ENCODE measurements at places on chromosomes 12 and 14. TPM values are rescaled to one million over a fixed set of nuclear protein-coding genes. Genes with fewer than 3 reads are reported as not detected.
A peak's percentile ranks its signal among the peaks of the same experiment; 100 is the strongest.

DNA sequence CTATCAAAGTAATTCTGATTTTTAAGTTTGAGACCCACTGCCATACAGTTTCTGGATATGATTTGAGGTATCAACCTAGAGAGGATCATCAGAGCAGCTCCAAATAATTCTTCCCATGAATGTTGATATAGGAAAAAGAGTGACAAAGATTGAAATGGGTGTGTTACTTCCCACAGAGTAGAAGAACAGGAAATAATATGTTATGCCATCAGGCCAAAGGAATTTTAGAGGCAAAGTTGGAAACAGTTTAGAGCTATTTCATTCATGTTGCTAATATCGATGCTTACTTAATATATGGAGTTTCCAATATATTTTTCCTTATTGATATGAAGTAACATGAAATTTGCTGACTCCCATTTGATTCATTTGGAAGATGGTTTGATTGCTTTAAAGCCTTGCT is 8.9 kb upstream of the MSRB3 start:
- peak; percentile 40 for DNase-seq

DNA sequence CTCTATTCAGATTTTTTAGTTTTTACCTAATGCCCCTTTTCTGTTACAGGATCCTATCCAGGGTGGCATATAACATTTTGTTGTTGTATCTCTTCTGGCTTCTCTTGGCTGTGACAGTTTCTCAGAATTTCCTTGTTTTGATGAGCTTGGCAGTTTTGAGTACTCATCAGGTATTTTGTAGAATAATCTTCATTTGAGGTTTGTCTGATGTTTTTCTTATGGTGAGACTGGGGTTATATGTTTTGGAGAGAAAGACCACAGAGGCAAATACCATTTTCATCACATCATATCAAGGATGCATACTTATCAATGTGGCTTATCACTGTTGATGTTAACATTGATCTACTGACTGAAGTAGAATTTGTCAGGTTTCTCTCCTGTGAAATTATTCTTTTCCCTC is 14.0 kb upstream of the LYZ start:
- no peak for DNase-seq

GRCh38 chr12:52828591-52829021 is 5.5 kb downstream of the KRT79 start:
- no peak for DNase-seq

Gene PLA2G1B
- total RNA-seq, result not detected

GRCh38 chr14:68377006-68377405 is 415.9 kb downstream of the ZFP36L1 start:
- no peak for DNase-seq

- DNase-seq, result no peak
Observed at GRCh38 chr14:44370727-44371126, 136.4 kb downstream of the FSCB start.

Gene COX8C
- not detected for total RNA-seq

Gene ETNK1
- total RNA-seq, result 28.4 TPM

DNA sequence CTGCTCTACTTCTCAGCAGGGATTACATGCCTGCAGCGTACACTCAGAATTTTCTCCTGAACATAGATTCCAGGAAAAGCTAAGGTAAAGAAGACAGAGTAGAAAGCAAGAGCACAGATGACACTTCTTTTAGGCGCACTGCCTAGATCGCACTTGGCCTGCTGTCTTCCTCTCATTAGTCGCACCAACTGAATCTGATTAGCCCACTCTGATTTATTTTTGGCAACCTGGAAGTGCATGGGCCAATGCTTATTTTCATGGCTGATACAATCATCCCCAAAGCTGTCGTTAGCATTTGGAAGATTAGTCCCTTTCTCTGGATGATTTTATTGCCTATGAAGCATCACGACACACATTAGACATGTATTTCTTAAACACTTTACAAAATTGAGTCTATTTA is 152.5 kb downstream of the PTPRO start:
- no peak for DNase-seq

DNA sequence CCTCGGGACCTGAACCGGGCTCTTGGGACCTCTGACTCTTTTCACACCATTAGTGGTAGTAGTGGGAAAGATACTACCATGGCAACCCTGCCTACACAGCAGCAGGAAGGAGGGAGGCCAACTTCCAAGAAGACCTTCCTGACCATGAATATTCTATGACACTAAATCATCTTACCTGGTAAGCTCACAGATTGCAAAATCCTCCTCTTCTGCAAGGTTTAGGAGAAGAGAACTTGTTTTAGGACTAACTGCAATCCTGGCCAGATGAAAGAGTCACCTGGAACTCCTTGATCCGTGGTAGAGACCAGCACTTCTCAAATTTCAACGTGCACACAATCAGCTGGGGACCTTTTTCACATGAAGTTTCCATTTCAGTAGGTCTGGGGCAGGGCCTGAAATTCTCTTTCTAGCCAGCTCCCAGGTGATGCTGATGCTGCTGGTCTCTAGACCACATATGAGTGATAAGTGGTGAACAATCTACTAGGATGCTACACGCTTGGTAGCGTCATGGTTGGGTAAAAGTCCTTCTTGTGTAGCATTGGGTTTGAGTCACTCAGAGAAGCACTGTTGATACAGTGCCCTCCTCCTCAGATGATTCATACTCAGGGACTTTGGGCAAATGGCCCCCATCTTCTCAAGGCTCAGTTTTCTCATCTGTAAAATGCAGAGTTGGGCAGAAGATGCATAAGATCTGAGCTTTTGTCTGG is 35.6 kb upstream of the FICD start:
- DNase-seq, result peak; percentile 63

DNA sequence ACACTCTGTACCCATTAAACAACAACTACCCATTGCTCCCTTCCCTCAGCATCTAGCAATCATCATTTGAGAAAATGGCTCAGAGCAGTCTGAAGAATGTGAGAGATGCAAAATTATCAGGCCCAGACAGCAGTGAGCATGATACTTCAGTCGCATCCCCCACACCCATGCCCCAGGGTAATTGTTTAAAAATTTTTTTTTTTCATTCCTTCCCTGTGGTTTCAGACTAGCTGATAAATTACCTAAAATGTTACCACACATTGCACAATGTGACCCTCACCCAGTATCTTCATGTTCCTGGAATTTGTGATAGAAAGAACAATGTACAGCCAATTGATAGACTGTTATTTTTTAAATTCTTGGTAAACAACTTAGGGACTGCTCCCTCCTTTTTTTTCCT is 11.3 kb upstream of the USP15 start:
- no peak for DNase-seq

GRCh38 chr12:70918321-70918720 is 2.2 kb downstream of the PTPRR start:
- DNase-seq, result no peak

All from HT1080 (cell line).